ENCODE measurements at places on chromosomes 2 and 18. TPM values are rescaled to one million over a fixed set of nuclear protein-coding genes. Genes with fewer than 3 reads are reported as not detected.

MERTK gene
- 5.8 TPM for total RNA-seq

EFR3B gene
- total RNA-seq: 0.79 TPM

BBS5 gene
- total RNA-seq: 4.3 TPM

ZNF513 gene
- 11.0 TPM for total RNA-seq

KLHL14 gene
- 0.13 TPM for total RNA-seq

- no peak for DNase-seq
- H3K36me3 ChIP-seq: no peaks in the 10 kb centered on the region
- no peaks in the 10 kb centered on the region for H3K27me3 ChIP-seq
- peaks cover 7% of the 10 kb centered on the region for H3K4me1 ChIP-seq
- H3K27ac ChIP-seq: no peak overlapping the region
These were observed 22.6 kb upstream of the TMEM214 start for GRCh38 chr2:27010139-27010538.

DNA sequence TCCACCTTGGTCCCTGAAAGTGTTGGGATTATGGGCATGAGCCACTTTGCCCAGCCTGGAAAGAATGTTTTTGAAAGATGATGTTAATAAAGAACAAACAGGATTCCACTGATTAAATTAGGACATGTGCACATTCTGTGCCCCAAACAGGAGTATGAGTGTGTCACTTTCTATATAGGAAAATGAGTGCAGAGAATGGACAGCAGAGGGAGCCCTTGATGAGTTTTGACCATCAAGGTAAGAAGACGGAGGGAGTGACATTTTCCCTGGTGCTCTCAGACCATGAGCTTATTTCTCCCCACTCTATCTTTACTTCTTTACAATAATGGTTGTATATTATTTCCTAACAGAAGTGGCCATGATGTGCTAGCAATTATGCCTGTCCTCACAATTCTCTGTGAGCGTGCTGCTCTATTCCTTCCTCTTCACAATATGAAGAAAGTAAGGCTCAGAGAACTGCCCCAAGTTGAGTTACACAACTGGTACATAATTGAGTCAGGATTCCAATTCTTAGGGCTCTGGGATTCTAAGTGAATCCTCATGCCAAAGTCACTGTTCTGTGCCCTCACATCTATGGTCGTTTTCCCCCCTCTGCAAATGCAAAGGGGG is 20.6 kb downstream of the RPL37A start:
- H3K4me1 ChIP-seq: peaks cover 4% of the 10 kb centered on the region
- DNase-seq: no peak
- H3K27me3 ChIP-seq: no peaks in the 10 kb centered on the region
- no peak overlapping the region for H3K4me3 ChIP-seq
- no peaks in the 10 kb centered on the region for H3K36me3 ChIP-seq

DNA sequence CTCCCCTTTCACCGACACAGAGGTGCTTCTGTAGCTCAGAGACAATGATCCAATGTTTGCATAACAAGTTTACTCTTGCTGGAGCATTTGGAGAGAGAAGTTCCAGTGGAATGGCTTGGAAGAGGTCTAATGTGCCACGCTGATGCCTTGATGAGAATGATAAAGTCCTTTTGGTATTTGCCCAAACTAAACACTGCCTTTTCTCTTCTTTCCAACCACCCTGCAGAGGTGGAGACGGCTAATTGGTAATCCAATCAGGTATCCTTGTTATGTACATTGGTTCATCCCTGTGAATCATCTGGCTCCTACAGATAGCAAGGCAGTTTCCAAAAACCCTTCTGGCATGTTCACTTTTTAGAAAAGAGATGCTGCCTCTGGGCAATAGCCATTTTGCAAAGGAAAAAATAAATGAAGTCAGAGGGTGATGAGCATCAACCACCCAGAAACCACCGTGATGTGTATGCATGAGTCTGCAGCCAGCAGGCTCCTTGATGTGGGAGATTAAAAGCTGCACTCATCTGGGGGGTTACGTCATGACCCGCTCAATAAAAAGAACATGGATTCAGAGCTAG is 40.6 kb downstream of the KIAA2012 start:
- no peak overlapping the region for H3K4me3 ChIP-seq
- H3K36me3 ChIP-seq: no peaks in the 10 kb centered on the region
- H3K27me3 ChIP-seq: no peaks in the 10 kb centered on the region
- peaks cover 7% of the 10 kb centered on the region for H3K4me1 ChIP-seq
- H3K27ac ChIP-seq: peak overlapping the region; percentile 34
- no peak for DNase-seq

DNA sequence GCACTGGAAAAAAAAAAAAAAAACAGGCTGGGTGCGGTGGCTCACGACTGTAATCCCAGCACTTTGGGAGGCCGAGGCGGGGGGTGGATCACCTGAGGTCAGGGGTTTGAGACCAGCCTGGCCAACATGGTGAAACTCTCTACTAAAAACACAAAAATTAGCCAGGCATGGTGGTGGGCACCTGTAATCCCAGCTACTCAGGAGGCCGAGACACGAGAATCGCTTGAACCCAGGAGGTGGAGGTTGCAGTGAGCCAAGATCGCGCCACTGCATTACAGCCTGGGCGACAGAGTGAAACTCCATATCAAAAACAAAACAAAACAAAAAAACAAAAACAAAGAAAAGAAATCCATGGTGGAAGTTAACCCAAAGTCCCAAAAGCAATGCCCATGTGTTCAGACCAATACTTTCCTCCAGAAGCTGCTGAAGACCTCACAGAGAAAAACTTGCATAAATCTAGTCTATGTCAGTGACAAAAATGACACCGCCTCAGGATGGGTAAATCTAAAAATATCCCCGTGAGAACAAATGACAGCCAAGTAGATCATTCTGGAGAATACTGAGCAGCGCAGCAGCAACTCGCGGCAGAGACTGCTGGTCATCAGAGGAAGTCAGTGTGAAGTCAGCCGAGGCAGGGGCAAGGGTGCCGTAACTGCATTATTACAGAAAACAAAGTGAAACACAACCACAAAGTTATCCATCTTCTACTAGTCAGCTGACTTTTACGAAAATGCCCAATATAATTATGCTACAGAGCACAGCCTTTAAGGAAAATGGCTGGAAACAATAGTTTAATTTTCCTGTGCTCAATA is 41.0 kb downstream of the LPIN2 start:
- no peak overlapping the region for H3K4me3 ChIP-seq
- peaks cover 24% of the 10 kb centered on the region for H3K4me1 ChIP-seq
- no peaks in the 10 kb centered on the region for H3K27me3 ChIP-seq
- no peaks in the 10 kb centered on the region for H3K36me3 ChIP-seq
- H3K27ac ChIP-seq: peak overlapping the region; percentile 65

DNA sequence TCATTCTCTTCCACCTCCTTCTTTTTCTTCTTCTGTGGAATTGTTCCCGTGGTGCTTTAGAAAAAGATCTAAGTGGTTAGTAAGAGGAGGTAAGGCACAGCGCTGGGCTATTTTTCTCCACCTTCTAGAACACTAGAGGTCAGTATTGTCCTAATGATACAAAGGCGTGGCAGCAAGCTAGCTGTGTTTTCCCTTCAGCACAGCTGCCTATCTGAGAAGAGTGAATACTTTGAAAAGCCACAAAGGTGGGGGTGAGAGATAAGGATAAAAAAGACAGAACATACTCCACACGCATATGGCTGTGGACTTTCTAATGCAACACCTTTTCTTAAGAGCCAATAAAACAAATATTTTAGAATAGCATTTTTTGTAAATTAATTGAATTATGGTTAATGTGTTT is 2.1 kb downstream of the CNTNAP5 start:
- peaks cover 30% of the 10 kb centered on the region for H3K27me3 ChIP-seq
- H3K4me1 ChIP-seq: peaks cover 8% of the 10 kb centered on the region
- H3K4me3 ChIP-seq: no peak overlapping the region
- H3K27ac ChIP-seq: no peak overlapping the region
- H3K36me3 ChIP-seq: no peaks in the 10 kb centered on the region

DNA sequence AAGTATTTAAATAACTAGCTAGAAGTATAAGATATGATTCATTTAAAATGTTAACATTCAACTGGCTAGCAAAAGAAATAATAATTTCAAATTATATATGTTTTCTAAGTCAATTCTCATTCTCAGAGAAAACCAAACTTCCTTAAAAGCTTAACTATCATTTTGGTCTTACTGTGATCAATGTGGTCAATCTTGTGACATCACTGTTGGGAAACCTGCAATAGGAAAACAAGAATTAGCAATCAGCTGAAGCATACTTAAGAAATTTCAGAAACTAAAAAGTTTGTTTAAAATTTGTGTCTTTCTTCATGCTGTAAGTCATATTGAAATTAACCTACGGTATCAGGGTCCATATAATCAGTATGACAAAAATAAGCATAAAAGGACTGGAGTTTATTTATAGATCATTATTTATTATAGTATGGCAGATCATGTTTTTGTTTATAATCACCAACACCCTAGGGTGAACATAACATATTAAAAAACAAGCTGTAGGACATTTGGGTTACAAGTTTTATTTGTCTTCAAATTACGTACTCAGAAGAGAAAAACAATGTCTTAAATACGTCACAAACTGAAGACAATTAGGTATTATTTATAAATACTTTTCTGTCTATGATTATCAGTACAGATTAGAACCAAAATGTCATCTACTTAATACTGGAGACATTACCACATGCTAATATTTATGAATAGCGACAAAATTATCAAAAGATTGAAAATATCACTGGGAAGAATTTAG is 60.5 kb downstream of the BAZ2B start:
- no peak overlapping the region for H3K27ac ChIP-seq
- no peaks in the 10 kb centered on the region for H3K36me3 ChIP-seq
- no peak for DNase-seq
- no peak overlapping the region for H3K4me3 ChIP-seq
- no peaks in the 10 kb centered on the region for H3K4me1 ChIP-seq

HMSD gene
- not detected for total RNA-seq

GRCh38 chr2:47299555-47299954 is 103.4 kb upstream of the MSH2 start:
- no peaks in the 10 kb centered on the region for H3K27me3 ChIP-seq
- DNase-seq: no peak
- H3K4me3 ChIP-seq: no peak overlapping the region
- no peak overlapping the region for H3K27ac ChIP-seq

MBD2 gene
- total RNA-seq: 55.8 TPM

SERPINB10 gene
- 1.9 TPM for total RNA-seq

DNA sequence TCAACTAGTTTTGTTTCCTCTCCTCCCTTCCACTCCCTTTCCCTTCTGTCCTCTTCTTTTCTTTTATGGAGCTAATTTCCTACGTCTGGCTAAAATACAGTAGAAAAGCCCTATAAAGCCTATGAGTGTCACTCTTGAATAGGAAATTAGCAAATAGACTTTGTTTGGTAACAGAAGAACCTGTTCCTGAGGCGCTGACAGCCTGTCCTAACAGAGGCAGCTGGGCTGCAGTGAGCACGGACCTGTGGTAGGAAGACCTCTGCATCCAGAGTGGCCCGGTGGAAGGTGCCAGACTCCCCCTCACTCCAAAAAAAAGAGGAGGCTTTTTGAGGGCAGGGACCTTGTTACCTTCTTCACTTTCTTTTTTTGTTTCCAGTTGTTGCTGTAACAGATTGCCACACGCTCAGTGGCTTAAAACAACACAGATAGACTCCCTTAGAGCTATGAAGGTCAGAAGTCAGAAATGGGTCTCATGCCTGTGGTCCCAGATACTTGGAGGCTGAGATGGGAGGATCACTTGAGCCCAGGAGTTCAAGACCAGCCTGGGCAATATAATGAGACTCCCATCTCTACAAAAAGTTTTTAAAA is 81.2 kb upstream of the TXNDC2 start:
- no peaks in the 10 kb centered on the region for H3K36me3 ChIP-seq
- peaks cover 33% of the 10 kb centered on the region for H3K4me1 ChIP-seq
- H3K27me3 ChIP-seq: no peaks in the 10 kb centered on the region
- no peak overlapping the region for H3K4me3 ChIP-seq
